ENCODE measurements at places on chromosomes 16 and 17. TPM values are rescaled to one million over a fixed set of nuclear protein-coding genes. Genes with fewer than 3 reads are reported as not detected.

Gene CDR2L
- 8.2 TPM for polyA plus RNA-seq

Gene TMEM235
- polyA plus RNA-seq: not detected

- DNase-seq: no peak
These were observed 932 bp upstream of the NFE2L1 start for GRCh38 chr17:48047113-48047740.

- no peak for DNase-seq
These were observed 58.2 kb upstream of the RPH3AL start for GRCh38 chr17:410543-411401.

DNA sequence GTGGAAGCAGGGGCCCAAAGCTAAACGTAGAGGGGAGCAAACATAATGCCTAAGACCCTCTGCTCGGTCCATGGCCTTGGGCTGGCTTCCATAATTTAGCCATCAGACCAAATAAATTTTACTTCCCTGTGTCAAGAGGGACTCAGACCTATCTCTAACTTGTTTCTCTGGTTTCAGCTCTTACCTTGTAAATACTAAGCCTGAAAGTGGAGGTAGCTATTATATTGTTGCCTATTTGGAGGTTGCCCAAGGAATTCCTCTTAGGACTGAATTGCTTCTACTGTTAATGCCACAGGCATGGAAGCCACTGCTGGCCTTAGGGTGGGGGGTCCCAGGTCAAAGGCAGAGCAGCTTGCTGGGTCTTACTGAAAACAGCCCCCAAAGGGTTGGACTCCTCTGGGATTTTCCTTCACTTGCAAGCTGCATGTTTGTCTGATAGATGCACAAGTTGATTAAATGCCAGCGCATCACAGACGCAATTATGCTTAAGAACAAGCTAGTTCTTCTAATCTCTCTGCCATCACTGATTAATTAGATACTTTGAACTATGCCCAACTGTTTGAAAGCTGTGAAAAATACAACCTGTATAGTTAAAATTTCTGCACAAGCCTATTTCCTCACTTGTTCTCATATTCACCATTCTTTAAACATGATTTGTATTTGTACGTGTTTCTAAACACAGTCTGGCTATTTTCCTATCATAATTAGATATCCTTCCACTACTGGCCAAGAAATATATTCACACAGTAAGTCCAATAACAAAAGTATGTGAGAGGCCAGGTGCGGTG is 67.9 kb upstream of the HAS3 start:
- no peak for DNase-seq

DNA sequence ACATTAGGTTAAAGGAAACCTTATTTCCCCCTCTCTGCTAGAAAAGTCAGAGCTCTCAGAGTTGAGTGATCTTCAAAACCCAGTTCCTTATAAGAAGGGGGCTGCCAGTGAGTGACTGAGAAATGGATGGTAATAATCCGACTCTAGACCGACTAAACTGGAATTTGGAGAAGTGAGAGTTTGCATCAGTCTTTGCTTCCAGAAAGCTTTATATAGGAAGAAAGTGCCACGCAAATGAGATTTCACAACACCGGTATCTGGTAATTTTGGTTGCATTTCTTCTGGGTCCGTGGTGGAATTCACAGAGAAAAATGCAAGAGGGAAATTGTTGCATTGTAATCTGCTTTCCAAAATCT is 271.4 kb downstream of the MAF start:
- DNase-seq: no peak

- DNase-seq: peak; percentile 59
These were observed 13.7 kb downstream of the PITPNC1 start for GRCh38 chr17:67390646-67391361.

Gene KLHL10
- 0.34 TPM for polyA plus RNA-seq

GRCh38 chr16:86033016-86033474 is 134.1 kb downstream of the IRF8 start:
- DNase-seq: no peak

GRCh38 chr17:48037036-48037837 is at the start of gene COPZ2:
Gene COPZ2, minus strand, starts transcription at chr17:48037797. Its CDS starts 20 bp downstream, at chr17:48037777.
- DNase-seq: no peak

Gene CRHR1
- polyA plus RNA-seq: 1.3 TPM

Gene SLC6A2
- 0.16 TPM for polyA plus RNA-seq

DNA sequence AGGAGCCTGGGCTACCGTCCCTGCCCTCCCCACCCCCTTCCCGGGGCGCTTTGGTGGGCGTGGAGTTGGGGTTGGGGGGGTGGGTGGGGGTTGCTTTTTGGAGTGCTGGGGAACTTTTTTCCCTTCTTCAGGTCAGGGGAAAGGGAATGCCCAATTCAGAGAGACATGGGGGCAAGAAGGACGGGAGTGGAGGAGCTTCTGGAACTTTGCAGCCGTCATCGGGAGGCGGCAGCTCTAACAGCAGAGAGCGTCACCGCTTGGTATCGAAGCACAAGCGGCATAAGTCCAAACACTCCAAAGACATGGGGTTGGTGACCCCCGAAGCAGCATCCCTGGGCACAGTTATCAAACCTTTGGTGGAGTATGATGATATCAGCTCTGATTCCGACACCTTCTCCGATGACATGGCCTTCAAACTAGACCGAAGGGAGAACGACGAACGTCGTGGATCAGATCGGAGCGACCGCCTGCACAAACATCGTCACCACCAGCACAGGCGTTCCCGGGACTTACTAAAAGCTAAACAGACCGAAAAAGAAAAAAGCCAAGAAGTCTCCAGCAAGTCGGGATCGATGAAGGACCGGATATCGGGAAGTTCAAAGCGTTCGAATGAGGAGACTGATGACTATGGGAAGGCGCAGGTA is 762 bp downstream of the CDK12 start:
- peak; percentile 14 for DNase-seq

GRCh38 chr16:56632156-56632847 is at the start of gene MT1M:
Gene MT1M, plus strand, starts transcription at chr16:56632659. Its CDS starts 73 bp downstream, at chr16:56632732.
- DNase-seq: no peak

Gene ACSM2A
- 1.3 TPM for polyA plus RNA-seq

DNA sequence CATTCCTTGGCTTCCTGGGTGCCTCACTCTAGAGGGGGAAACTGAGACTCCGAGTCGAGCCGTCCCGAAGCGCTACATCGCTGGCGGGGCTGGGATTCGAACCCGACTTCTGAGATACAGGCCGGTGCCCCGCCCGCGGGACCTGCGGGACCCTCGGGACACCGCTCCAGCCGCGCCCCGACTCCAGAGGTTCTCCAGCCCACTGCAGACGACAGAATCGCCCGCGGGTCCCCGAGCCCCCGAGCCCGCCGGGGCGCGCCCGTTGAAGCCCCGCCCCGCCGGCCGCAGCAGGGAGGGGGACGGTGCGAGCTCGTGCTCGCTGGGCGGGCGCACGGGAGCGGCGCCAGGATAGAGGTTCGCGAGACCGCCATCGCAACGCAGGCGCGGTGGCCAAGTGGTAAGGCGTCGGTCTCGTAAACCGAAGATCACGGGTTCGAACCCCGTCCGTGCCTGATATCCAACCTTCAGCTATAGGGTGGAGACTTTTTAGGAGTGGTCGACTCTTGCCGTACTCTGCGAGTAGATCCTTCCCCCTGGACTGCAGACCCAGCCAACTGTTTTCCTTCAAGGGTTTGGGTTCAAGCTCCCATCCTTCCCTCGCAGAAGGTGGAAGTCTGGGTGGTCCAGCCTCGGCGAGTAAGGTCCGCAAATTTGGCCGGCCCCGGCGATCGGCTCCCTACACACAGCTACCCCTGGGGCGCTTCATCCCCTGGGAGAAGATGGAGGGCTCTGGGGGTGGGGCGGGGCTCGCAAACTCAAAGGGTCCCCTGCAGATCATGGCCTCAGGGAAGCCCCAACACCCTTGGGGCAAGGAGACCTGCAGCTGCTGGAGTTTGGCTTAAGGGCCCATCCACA is 214.6 kb downstream of the MRTFB start:
- DNase-seq: peak; percentile 86

DNA sequence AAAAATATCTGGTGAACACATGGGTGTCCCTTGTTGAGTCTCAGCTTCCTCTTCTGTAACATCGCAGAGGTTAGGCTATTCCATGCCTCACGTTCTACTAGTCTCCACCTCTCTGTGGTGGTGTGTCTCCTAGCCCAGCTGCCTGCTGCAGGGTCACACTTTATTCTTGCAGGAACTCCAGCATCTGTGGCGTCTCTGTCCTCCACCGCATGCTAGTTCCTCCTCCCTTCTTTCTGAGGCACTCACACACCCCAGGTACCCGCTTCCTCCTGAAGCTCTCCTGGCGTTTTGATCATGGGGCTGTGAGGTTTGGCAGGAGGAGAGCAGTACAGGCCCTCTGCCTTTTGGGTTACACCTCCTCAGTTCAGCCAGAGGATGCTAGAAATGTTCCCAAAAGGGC is 9.9 kb upstream of the TEX2 start:
- DNase-seq: no peak
